ENCODE measurements at places on chromosomes 5 and 9.

DNA sequence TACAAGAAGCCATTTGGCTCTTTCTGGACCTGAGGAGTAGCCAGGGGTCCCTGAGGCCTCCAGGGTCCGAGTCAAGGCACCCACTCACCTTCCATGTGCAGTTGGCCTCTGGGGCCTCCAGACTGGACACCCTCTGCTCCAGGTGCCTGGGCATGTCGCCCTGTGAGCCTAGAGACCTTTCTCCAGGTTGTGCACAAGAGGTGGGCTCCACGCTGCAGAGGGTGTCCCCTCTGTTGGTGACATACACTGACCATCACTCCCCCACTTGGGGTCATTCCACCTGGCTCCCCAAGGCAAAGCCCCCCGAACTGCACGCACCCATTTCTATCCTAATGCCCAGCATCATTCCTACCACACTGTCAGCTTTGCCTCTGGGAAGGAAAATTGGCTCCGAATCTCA is 48.8 kb downstream of the RASGEF1C start:
- no peak for DNase-seq

GRCh38 chr9:124858330-124859046 is 3.3 kb downstream of the RPL35 start:
- no peak for DNase-seq

DNA sequence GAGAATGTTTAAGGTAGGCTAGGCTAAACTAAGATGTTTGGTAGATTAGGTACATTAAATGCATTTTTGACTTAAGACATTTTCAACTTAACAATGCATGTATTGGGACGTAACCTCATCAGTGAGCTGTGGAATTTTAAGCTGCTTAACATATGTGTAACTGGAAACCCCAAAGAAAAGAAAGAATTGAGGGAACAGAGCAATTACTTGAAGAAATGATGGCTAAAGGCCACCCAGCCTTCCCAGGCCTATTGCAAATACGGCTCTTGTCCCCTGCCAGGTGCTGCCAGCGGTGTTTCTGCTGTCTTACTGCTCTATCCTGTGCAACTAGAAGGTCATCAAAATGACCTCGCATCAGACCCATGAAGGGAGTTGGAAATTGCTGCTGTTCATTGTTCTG is 52.0 kb downstream of the RICTOR start:
- DNase-seq, result no peak

- no peak for DNase-seq
Measured at GRCh38 chr9:98879963-98880310, 63.8 kb upstream of the COL15A1 start.

DNA sequence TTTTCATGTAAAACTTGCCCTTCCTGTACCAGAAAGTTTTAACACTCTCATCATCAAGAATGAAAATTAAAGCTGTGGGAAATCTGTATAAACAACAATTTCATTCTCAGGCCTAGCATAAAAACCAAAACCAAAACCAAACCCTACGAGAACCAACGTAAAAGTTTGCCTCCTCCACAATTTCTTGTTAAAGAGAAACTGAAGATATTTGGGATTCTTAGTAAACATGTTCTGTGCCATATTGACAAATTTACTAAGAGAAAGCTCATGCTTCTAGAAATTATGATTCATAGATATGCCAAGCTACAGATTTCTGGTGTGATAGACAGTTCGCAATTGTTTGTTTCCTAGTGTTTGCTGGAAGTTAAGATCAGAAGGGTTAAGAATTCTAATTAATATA is 801.0 kb upstream of the NUDT12 start:
- DNase-seq, result no peak

- DNase-seq, result no peak
Measured at GRCh38 chr5:83563631-83564030, 92.1 kb downstream of the VCAN start.

DNA sequence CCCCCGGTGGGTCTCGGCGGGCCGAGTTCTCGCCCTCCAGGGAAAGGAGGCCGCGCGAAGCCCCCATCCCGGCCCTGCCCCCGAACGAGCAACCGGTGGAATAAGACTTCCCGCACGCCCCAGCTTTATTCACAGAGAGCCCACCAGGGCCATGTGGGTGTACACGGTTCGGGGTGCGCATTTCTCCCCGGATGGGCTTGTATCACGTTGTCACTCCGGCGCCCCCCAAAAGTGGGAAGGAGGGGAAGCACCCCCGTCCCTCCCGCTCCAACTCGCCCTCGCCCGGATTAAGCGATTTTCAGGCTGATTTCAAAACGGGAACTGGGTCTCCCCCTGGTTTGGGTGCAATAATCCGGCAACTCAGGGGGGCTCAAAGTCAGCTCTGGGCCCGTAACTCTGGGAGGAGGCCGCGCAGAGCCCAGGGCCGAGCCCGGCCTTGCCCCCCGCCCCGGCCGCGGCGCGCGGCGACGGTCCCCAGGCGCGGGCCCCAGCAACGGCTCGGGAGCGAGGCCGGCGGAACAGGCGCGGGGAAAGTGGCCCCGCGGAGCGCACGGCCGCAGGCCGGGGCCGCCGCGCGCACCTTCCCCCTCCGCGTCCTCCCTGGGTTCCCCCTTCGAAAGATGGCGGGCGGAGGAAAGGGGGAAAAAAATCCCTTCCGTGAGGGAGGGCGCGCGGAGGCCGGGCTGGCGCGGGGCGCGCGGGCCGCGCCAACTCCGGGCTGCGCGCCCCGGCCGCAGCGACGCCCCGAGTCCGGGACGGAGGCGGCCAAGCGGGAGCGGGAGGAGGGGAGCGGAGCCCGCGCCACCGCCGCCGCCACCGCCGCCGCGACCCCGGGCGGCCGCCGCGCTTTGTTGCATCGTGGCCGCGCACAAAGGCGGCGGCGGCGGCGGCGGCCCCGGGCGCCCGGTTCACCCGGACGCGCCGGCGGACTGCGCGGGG is 644 bp downstream of the BRD3 start:
- DNase-seq, result no peak

- peak; percentile 41 for DNase-seq
Measured at GRCh38 chr5:100777680-100778300, 125.3 kb downstream of the ST8SIA4 start.

GRCh38 chr9:106467865-106468164 is 395.2 kb upstream of the ZNF462 start:
- no peak for DNase-seq

- DNase-seq, result no peak
Measured at GRCh38 chr5:171405615-171406014, 13.8 kb upstream of the FGF18 start.

DNA sequence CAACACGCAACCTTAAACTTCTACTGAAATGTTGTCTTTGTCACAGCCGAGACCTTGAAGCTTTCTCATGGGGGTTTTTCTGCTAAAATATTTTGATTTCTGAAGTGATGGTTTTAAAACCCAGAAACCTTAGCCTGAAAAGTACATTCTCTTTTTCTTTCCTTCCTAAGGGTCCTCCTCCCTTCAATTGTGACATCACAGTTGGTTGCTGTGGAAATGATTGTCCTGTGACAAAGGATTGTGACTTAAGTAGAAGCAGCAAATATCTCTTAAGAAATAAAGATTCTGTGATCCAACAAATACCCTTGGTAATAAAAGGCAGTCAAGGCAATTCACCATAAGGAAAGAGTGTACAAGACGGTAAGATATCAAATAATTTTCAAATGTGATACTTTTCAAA is 125.2 kb downstream of the SEMA6A start:
- DNase-seq, result no peak

DNA sequence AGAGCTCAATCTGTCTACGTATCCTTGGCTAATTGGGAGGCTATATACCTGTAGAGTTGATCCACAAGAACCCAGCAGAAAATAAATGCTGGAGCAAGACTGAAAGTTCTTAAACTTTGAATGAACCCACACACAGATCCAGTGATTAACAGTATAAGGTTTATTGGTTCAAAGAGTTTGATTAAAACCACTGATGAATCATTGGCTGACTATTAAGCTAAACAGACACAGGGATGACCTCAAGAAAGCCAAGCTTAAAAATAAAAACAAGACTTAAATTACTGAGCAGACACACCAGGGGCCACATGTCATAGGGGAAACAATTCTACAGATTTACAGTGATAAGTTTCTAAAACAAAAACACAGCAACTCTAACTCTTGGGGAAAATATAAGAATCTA is 163.6 kb downstream of the SPATA31D1 start:
- DNase-seq, result no peak

DNA sequence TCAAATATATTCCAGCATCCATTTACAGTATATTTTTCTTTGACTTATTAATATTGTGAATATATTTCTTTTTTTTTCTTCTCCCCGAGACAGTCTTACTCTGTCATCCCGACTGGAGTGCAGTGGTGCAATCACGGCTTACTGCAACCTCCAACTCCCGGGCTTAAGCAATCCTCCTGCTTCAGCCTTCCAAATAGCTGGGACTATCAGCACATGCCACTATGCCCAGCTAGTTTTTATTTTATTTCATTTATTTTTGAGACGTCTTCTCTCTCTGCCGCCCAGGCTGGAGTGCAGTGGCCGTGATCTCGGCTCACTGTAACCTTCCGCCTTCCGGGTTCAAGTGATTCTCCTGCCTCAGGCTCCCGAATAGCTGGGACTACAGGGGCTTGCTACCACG is 7.4 kb upstream of the GLIPR2 start:
- DNase-seq, result no peak

- DNase-seq, result no peak
Measured at GRCh38 chr5:122919969-122920368, 74.6 kb downstream of the SNX24 start.

GRCh38 chr9:110891760-110892159 is 146.5 kb downstream of the LPAR1 start:
- DNase-seq, result no peak

- no peak for DNase-seq
Measured at GRCh38 chr5:80492741-80493140, 4.8 kb downstream of the FAM151B start.

GRCh38 chr5:145938776-145939539 is 2.6 kb downstream of the SH3RF2 start:
- no peak for DNase-seq

DNA sequence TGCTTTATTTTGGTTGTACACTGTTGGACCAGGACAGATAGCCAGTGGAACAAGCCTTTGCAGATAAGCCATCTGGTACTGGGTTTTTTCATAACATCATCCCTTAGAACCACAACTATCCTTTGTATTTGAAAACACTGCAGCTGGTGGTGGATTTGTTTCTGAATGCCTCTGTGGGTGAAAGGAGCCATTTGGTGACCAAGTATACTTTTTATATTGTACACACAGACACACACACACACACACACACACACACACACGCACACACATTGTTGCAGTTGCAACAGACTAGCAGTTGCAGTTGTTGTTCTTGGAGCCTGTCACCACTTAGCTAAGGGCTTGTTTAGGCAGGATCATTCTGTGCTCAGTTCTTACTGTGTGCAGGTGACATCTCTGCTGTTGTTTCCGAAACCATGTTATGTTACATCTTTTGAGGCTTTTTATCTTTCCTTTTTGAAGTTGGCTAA is 22.9 kb upstream of the CAVIN4 start:
- no peak for DNase-seq

DNA sequence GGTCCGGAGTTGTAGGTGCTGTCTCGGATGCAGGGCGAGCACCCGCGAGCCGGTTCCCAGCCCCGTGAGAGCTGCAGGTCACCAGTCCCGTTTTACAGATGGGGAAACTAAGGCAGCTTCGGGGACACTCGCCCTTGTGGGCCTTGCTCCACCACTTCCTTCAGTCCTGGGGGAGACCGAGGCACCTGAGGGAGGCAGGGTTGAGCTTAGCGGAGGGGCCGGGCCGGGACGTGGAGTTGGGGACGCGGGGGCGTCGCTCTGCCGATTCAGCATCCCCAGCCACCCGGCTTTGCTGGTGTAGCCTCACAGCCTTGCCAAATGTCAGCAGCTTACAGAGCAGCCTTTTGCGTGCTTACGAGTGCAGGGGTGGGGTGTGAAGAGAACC is 530 bp downstream of the BBLN start:
- DNase-seq, result peak; percentile 71

DNA sequence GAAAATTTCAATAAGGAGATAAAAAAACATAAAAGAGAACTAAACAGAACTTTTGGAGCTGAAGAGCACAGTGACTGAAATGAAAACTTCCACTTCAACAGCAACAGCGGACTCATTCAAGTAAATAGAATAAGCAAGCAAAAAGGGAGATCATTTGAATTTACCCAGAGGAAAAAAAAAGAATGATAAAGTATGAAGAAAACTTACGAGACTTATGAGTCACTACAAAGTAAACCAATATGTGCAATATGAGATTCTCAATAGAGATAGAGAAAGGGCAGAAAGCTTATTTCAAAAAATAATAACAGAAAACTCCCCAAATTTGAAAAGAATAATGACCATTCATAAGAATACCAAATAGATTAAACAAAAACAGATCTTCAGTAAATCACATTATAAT is 1605.7 kb upstream of the CDH6 start:
- DNase-seq, result no peak

- DNase-seq, result no peak
Measured at GRCh38 chr9:127384901-127385300, 12.1 kb upstream of the SLC2A8 start.

GRCh38 chr5:173909199-173909598 is 21.1 kb downstream of the CPEB4 start:
- DNase-seq, result no peak

GRCh38 chr5:41598011-41598410 is 87.6 kb upstream of the PLCXD3 start:
- no peak for DNase-seq

DNA sequence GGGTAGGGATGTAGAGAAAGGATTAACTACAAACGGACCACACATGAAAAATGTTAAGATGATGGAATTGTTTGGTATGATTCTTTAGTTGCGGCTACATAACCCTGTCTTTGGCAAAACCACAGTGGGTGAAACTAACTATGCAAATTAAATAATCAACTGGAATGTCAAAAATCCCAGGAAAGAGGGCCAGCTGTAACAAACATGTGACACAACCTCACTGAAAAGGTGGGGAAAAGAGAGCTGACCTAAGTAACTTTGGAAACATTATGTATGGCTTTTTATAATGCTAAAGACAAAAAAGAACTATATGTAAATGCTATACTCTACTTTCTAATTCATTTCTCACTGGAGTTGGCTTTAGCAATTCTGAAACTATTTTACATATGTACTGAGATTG is 252.0 kb downstream of the MRPS30 start:
- no peak for DNase-seq

DNA sequence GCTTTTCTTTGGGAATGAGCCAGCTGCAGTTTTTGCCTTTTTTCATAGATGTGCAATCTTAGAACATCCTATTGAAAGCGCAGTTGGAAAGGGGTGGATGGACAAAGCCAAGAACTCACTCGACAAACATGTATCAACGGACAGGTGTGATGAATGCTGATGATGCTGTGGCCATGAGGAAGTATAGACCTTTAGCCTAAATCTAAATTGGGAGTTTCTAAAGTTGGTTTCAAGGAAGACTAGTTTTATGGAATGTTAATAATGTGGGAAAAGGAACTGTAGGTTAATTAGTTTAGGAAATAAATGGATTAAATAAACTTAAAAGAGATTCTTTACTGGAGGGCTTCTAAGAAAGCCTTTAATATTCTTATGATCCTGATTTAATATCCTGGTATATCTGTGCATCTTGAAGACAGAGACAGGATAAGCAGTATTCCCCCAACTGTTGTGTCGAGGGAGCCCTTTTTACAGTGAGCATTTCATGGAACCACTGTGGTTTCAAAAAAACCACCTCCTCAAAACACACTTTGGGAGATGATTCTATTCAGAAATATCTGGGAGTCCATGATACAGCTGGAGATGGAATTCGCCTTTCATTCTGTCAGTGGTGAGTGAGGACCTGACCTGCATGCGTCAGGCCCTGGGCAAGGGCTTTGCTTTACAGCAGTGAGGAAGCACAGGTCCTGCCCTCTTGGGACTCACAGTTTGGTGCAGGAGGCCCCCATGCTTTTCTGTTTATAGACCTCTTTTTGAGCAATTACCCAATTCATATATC is 82.6 kb downstream of the AOPEP start:
- no peak for DNase-seq

GRCh38 chr5:144028058-144028457 is 142.4 kb downstream of the YIPF5 start:
- DNase-seq, result no peak

Data from GM10248 (cell line).